ENCODE measurements at places on chromosomes 1 and 21.
A peak's percentile ranks its signal among the peaks of the same experiment; 100 is the strongest.

DNA sequence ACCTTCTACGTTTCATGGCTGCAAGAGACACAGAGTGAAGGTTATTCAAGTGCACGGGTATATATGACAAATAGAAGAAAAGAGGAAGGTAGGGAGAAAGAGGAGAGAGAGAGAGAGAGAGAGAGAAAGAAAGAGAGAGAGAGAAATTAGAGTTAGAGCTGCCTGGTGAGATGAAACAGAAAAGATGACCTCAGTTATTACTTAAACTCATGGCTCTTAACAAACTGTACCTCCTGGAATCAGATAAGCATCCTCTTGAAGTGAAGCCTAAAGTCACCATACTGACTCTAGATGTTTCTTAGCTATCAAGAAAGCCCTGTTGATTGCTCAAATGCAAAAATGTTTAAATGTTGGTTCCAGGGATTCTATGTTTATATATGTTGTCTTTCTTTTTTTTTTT is 597.7 kb upstream of the ZP4 start:
- no peak for DNase-seq

DNA sequence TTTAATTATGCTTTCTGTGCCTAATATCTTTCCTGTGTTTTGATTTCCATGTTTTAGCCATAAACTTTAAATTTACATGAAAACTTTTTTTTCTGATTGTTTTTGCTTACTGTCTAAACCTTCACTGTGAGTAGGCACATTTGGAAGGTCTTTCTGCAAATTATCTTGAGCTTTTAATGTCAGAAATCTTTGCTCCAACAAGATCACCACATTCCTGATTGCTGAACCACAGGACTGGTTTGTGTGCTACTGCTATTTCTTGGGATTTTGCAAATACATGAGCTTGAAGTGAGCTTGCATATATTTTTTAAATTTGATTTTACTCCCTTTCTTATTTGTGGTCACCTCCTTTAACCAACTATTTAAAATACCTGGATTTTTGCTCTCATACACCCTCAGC is 61.3 kb downstream of the PTBP2 start:
- peak; percentile 4 for DNase-seq

GRCh38 chr1:156154317-156154749 is 948 bp downstream of the SEMA4A start:
- DNase-seq: no peak

DNA sequence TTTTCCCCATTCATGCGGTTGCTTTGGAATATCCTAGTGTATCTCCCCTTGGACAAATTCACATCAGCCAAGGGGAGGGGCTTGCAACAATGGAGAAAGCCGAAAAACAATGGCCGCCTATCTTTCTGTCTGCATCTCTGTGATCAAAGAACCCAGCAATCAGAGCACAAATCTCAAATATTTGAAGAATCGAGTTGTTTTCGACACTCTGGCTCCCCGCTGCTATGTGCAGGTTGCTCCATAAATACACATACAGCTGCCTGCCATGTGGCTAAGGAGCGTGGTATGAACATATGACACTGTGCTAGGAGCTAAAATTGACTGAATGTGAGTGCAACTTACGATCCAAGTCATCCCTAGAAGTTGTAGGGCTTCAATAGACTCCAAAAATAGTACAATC is 8.5 kb downstream of the CFHR4 start:
- DNase-seq: no peak

DNA sequence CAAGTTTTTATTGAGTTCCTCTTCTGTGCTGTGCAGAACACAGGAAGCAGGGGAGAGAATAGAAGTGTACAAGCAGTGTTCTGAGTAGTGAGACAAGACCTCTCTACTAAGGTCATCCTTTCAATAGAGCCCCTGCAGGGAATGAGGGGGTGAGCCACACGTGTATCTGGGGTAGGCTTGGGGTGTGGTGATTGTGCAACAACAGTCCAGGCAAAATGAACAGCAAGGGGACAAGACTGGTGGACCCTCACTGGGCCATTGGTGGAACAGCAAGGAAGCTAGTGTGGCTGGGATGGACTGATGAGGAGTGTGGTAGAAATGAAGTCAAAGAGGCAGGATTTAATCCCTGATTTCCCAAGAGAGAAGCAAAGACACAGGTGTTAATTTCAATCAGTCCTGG is 8.2 kb upstream of the BMP8A start:
- no peak for DNase-seq

- no peak for DNase-seq
Observed at GRCh38 chr1:6460301-6461050, 5.5 kb downstream of the TNFRSF25 start.

DNA sequence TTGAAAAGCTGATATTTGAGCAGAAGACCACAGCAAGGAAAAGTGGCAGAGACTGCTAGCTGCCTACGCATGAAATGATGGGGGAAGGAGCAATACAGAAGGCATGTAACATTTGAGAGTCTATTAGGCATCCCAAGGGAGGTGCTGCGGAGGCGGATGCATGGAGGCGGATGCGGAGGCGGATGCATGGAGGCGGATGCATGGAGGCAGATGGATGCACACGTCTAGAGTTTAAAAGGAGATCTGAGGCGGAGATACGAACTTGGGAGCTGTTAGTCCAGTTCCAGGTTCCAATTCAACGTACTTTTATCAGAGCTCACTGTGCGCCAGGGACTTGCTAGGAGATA is 744 bp upstream of the DDX20 start:
- peak; percentile 80 for DNase-seq

DNA sequence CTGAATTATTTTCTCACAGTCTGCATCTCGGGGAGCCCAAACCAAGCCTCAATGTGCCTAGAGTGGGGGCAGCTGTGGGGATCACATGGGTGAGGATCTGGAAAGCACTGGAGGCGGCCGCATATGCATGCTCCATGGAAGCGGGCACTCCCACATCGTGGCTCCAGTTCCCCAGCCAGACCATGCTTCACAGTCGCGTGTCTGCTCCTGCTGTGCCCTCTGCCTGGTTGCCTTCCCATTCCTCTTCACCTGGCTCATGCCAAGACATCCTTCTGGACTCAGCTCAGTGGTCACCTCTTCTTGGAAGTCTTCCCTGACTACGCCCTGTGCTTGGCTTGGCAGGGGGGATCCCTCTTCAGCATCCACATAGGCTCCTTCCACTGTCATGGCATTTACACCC is 32.8 kb downstream of the IGSF21 start:
- no peak for DNase-seq

GRCh38 chr1:16015491-16015890 is 2.4 kb downstream of the HSPB7 start:
- no peak for DNase-seq

DNA sequence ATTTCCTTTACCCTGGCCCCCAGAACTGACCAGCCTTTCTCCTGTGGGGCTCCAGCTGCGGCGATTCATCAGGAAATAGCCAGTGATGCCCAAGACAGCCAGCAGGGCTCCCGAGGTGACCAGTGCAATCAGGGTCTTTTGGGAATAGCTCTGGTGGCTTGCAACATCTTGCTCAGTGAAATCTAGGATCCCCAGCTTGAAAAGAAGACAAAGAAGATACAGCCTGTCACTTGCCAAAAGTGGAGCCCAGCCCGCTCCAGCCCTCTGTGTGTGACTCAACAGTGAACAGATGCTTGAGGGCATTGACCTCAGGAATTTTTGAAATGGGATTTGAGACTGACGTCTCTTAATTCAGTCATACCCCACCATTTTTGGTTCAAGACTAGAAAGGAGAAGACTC is 22.3 kb downstream of the CD34 start:
- peak; percentile 67 for DNase-seq

- DNase-seq: no peak
Observed at GRCh38 chr1:89831462-89832120, 10.8 kb downstream of the LRRC8D start.

- peak; percentile 70 for DNase-seq
Observed at GRCh38 chr1:41333146-41333784, 28.0 kb upstream of the FOXO6 start.

DNA sequence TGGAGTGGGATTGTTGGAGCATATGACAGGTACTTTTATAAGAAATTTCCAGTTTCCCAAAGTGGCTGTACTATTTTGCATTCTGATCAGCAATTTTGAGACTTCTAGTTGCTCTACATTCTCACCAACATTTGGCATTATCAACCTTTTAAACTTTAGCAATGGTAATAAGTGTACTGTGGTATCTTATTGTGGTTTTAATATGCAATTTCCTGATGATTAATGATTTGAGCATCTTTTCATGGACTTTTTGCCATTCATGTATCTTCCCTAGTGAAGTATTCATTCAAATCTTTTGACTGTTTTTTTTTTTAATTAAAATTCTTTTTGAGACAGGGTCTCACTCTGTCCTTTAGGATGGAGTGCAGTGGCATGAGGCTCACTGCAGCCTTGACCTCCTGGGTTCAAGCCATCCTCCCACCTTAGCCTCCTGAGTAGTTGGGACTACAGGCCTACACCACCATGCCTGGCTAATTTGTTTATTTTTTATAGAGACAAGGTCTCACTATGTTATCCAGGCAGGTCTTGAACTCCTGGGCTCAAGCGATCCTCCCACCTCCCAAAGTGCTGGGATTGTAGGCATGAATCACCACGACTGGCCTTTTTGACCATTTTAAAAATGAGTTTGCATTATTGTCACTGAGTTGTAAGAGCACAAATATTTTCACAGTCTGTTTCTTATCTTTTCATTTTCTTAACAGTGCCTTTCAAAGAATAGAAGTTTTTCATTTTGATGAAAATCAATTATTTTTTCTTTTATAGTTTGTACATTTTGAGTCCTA is 7.8 kb upstream of the SLC6A9 start:
- peak; percentile 65 for DNase-seq
